ENCODE measurements at places on chromosomes 11 and 22. TPM values are rescaled to one million over a fixed set of nuclear protein-coding genes. Genes with fewer than 3 reads are reported as not detected.

The MN1 gene
- total RNA-seq, result 3.2 TPM

The MMP8 gene
- total RNA-seq, result 0.33 TPM

The SPON1 gene
- total RNA-seq, result 133 TPM

The RAB38 gene
- 14.8 TPM for total RNA-seq

The OR51B4 gene
- not detected for total RNA-seq

The ASRGL1 gene
- 16.4 TPM for total RNA-seq

The MUC5AC gene
- total RNA-seq, result not detected

The OR5M10 gene
- total RNA-seq, result not detected

The BRD1 gene
- total RNA-seq, result 33.4 TPM

The P2RY2 gene
- 0.32 TPM for total RNA-seq

The ACRV1 gene
- total RNA-seq, result not detected

Measured in breast epithelium (tissue), 4 donors.